ENCODE measurements at places on chromosomes 3 and 15.

DNA sequence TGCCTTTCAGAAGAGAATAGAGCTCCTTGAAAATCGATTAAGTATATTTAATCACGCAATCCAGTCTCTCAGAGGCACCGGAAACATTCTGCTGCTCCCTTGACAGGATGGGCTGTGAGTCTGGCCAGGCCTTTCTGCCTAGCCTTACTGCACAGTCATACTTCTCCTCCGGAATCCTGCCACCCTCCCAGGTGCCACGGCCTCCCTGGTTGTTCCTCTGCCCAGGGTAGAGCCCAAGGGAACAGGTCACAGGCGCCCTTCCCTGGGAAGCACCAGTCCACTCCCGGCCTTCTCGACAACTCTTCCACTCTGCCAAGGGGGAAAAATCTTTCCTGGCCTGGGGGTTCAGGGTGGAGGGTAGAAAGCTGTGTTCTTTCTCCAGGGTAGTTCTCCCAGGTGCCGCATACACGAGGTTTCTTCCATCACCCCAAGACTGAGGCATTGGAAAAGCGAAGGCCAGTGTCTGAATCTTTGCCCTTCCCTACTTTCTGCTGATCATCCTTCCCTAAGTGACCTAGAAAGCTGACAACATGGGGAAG, 17.4 kb upstream of the SYNM start:
- no peak for DNase-seq

DNA sequence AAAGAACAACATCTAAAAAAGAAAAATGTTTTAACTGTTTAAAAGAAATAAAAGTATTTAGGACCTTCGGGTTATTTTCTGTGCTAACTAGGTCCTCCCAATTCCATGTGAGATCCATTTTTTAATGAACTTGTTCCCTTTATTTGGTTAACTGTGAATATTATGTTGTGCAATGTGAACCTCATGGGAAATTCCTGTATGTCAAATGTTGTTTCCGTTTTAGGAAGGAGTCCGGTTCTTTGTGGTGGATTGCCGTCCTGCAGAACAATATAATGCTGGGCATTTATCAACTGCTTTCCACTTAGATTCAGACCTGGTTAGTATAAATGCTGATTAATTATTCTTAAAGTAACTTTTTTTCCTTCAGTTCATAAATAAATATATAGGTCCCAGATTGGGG, 35.5 kb upstream of the NIT2 start:
- no peak for DNase-seq

- no peak for DNase-seq
Observed at GRCh38 chr3:88059380-88060170, 520 bp downstream of the ZNF654 start.

- peak; percentile 21 for DNase-seq
Observed at GRCh38 chr15:98649472-98650416, 1.4 kb downstream of the IGF1R start.

DNA sequence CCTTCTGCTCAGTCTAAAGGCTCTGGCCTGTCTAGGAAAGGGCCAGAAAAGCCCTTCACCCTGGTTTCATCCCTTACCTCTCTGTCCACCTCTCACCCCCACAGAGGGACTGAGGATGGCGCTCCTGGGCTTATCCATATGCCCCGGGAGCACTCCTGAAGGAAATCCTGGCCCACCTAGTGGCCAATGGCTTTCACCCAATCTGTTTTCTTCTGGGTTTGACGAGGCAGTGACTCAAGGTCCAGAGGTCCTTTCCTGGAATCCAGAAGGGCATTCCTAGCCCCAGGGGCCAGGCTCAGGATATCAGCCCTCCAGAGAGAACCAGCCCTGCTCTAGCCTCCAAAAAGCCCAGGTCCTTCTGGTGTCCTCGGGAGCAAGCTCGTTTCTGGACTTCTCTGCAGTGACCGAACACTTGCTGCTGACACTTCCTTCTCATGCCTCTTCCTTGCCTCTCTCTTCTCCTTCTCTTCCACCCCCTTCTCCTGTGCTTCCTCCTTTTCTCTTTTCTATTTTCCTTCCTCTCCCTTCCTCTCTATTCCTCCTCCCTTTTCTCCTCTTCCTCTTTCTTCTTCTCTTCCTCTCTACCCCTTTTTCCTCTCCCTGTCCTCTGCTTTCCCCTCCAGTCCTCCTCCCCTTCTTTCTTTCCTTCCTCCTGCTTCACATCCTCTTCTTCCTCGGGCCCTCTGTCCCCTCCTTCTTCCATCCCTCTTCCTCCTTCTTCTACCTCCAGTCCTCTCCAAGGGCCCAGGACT, 59.6 kb downstream of the RHCG start:
- DNase-seq, result no peak

DNA sequence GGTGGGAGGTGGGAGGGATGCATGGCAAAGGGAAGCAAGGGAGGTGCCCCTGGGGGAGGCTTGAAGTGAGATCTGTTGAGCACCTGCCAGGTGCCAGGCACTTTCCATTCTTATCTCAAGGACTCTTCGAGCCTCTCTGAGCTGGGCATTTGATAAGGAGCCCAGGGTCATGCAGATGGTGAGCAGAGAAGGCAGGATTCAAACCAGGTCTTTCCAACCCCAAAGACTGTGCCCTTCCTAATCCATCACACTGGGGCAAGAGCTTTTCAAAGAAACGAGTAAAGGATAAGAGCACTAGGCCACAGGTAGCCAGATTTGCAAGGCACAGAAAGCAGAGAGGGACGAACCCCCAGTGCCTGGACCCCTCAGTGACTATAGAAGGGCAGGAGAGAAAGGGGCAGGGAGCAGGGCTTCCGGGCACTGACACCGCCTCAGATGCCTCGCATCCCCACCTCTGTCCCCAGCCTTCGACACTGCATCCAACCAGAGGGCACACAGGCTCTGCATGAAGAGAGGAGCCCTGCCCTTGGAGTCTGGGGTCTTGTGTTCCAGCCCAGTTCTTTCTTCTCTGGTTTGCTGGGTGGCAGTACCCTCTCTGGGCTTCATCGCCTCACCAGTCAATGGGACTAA, 21.0 kb downstream of the IGDCC4 start:
- DNase-seq, result no peak

- no peak for DNase-seq
Observed at GRCh38 chr3:97340940-97341339, 423.6 kb upstream of the ARL6 start.

DNA sequence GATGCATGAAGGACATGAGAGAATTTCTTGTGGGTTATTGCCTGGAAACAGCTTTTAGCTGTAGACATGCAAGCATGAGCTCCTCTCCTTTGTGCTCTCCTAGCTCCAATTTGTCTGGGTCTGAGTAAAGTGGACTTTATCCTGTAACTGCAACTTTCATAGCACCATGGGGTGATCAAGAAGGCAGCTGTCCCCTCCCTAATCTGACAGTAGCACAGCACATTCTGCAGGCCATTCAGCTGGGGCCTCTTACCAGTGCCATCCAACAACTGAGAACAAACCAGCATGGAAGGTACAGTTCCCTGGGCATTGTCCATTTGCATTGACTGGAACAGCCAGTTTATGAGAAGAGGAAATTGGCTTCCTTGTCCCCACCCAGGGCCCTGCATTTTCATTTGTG, 7.7 kb upstream of the RAB27A start:
- DNase-seq, result no peak

Data from AG10803 (cell line).